ENCODE measurements at places on chromosomes 12 and 14.

DNA sequence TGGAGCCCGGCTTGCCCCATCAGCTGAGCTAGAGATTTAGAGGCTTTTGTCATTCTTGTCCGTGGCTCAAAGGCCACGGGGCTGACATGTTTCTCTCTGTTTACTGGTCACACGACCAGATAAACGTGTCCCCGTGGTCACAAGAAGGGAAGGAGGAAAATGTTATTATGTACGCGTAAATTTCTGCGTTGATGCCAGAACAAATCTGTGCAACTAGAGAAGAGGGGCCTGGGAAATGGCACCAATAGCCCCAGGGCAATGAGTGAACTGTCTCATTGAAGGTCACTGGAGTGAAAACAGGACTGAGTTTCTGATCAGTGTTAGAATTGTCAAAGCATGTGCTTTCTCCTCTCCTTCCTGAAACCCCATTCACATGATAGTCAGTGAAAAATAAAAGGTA lies 25.3 kb downstream of the OAS2 start:
- DNase-seq, result no peak

DNA sequence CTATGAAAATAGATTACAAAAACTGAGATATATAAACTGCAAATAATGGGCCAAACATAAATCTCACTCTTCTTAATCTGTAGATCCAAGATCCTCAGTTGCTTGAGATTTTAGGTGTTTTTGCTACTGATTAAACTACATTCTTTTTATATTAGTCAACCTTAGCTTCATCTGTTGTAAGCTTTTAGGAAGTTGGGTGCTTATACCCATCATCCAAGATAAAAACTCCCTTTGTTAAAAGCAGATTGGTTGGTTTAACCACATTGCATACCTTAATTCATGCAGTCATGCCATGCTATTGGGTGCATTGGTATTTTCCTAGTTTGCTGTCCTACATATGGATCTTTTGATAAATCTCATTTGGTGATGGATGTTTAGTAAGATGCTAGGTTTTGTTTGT lies 46.2 kb upstream of the DIP2B start:
- no peak for DNase-seq

GRCh38 chr14:67391268-67391667 lies 20.7 kb downstream of the PLEK2 start:
- DNase-seq, result no peak

GRCh38 chr12:10737249-10737648 lies 14.1 kb upstream of the YBX3 start:
- no peak for DNase-seq

DNA sequence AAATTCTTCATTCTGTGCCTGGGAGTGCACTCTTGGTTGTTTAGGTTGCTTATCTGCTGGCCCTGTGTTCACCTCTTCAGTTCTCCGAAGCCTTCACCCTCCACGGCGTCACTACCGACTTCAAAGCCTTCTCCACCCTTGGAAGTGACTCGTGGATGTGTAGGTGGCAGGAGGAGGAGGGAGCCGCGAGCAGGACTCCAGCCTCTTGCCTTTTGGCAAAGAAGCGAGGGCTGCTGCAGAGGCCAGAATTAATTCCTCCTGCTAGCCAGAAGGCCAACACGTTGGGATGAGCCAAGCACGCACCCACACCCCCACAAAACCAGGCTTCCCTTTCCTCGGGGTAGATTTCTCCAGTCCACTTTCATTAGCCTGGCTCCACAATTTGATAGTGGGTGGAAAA lies 86.5 kb downstream of the TBX5 start:
- DNase-seq, result no peak

DNA sequence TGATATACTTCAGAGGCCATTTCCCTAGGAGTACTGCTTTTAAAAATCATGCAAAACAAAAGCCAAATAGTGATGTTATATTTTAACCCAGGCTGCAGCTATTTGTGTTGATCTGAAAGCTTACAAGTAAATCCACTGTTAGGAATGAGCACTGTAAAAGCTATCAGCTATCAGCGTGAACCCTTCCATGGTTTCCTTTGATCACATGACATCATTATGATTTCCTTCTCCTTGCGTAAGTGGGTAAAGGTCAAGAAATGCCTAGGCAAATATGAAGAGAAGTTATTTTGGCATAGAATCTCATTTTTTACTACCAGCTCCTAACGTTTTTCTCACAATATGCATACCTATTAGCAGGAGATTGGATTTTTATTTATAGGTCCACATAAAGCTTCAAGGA lies 48.6 kb upstream of the CATSPERB start:
- no peak for DNase-seq

- no peak for DNase-seq
These were observed 8.1 kb downstream of the ZFYVE21 start for GRCh38 chr14:103723748-103724081.

- DNase-seq, result no peak
These were observed 95.0 kb upstream of the MON2 start for GRCh38 chr12:62371661-62372060.

- no peak for DNase-seq
These were observed 99.9 kb downstream of the BCAT1 start for GRCh38 chr12:24848941-24849477.

- DNase-seq, result no peak
These were observed 28.1 kb downstream of the GIT2 start for GRCh38 chr12:109968032-109968420.

GRCh38 chr12:34345801-34346200 lies 323.5 kb downstream of the ALG10 start:
- DNase-seq, result no peak

DNA sequence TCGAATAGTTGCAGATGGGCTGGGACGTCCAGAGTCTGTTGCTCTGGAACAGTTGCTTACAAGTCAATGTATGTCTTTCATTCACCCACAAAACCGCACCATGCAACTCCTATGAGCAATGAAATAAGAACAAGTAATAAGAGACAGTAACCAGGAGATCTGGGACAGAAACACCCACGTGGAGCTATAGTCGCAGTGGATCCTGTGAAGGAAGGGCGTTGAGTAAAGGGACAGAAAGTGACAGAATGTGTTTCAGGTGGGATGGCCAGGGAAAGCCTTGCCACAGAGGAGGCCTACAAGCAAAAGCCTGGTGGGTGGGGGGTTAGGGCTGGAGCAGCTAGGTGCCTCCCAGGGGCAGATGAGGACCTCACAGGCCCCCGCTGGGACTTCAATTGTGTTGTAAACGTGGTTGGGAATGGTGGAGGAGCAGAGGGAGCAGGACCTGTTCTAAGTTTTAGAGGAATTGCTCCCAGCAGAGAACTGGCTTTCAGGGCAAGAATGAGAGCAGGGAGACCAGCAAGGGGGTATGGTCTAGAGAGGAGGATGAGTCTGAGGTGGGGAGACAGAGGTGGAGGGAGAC lies 86.7 kb upstream of the FZD10 start:
- no peak for DNase-seq

GRCh38 chr14:59256331-59256730 lies 67.9 kb downstream of the DAAM1 start:
- DNase-seq, result no peak

DNA sequence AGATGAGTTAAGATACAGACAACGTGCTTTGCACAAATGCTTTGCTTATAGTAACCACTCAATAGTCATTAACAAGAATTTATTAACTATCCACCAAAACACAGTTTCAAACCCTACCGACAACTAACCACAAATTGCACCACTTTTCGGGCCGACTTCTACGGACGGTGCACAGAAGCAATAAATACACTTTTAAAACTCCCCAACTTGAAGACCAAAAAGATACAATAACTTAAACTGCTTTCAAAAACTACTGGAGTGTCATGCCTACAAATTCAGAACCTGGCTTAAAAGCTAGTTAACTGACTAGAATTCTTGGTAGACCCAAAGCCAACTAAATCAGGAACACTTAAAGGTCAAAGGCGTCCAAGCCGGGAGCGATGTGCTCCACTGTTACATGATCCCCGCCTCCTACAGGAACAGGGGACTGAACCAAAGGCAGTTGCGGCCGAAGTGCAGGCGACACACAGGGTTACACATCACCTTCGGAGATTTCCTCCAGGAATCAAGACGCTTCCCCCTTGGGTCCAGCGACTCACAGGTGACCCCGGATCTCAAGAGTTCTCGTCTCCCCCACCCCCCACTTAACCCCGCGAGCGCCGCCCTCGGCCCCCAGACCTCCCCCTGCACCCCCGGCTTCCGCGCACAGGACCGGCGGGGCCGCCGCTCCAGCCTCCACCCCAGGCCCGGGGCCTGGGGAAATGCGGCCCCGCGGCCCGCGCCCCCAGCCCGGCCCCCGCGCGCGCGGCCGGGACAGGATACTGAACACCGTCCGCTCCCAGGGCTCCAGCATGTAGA lies 507 bp downstream of the SPTSSA start:
- DNase-seq, result peak; percentile 81

- no peak for DNase-seq
These were observed 75.0 kb upstream of the MAP1LC3B2 start for GRCh38 chr12:116483959-116484750.

Measured in Karpas-422 (cell line).